Stimulated activated naive CD4-positive, alpha-beta T cell treated with Interleukin-2 at 50 U/mL for 16 hours (primary cell): ENCODE measurements at places on chromosomes 2 and 18.

- DNase-seq, result no peak
Observed at GRCh38 chr2:8598295-8599165, 83.3 kb upstream of the ID2 start.

- DNase-seq, result no peak
Observed at GRCh38 chr2:42040643-42041278, 7.1 kb upstream of the PKDCC start.

GRCh38 chr18:48358868-48359267, 50.3 kb downstream of the ZBTB7C start:
- no peak for DNase-seq

DNA sequence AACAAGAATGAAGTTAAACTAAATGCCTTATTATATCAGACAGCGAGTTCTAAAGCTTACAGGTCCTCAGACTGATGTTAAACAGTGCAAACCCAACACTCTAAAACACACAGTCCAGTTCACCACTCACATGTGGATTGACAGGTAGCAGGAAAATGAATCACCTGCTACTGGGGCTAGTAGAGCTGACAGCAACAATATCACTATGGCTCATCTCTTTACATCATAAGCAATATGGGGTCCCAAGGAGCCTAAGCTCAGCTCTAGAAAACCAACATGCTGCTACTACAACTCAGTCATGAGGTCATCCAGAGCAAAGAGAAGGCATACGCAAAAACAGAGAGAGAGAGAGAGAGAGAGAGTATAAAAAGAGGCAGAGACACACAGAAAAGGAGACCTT, 145.4 kb downstream of the NBAS start:
- no peak for DNase-seq

DNA sequence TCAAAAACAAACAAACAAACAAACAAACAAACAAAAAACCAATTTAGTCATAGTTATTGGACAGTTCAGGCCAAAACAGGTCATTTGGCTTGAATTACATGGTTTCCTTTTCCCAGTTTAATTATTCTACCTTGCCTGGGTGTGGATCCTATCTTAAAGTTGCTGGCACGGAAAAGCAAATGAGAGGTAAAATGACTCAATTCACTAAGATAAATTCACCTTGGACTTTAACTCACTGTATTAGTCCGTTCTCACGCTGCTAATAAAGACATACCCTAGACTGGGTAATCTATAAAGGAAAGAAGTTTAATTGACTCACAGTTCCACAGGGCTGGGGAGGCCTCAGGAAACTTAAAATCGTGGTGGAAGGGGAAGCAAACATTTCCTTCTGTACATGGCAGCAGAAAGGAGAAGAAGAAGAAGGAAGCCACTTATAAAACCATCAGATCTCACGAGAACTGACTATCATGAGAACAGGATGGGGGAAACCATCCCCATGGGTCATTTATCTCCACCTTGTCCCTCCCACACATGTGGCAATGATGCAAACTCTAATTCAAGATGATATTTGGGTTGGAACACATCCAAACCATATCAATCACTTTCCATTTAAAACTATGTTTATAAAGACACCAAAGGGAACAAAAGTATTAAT, 22.5 kb upstream of the TRAPPC8 start:
- no peak for DNase-seq

- no peak for DNase-seq
Observed at GRCh38 chr2:10242451-10242850, 60.3 kb upstream of the HPCAL1 start.

DNA sequence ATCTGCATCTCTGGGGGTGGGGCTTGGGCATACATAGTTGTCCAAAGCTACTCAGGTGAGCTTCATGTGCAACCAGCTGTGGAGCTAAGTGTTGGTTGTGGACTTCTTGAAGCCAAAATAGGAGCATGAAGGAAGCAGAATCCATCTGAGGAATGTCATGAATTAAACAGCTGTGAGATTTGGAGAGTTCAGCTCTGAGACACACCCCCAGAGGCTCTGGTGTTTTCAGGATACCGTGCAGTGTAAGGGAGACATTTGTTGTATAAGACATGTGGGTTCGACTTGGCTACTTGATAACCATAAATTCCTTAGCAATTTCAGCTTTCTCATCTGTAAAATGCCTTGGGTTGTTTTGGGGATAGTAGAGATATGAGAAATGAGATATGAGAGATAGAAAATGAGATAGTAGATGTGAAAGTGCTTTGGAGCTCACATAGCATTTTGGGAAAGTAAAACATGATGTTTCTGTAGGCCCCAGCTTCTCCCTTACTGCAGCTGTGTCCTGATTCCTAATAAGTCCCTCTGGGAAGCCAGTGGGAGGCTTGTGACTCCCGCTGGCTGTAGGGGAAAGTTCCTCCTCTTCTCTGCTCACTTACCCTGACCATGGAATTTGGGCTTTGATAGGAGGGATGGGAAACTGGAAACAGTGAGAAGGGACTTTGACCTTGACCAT, 50.0 kb downstream of the DPYSL5 start:
- DNase-seq, result no peak

- DNase-seq, result no peak
Observed at GRCh38 chr2:128681507-128681906, 362.8 kb upstream of the HS6ST1 start.
